Smooth muscle cell of the brain vasculature (primary cell): ENCODE measurements at places on chromosomes 1 and 21.

DNA sequence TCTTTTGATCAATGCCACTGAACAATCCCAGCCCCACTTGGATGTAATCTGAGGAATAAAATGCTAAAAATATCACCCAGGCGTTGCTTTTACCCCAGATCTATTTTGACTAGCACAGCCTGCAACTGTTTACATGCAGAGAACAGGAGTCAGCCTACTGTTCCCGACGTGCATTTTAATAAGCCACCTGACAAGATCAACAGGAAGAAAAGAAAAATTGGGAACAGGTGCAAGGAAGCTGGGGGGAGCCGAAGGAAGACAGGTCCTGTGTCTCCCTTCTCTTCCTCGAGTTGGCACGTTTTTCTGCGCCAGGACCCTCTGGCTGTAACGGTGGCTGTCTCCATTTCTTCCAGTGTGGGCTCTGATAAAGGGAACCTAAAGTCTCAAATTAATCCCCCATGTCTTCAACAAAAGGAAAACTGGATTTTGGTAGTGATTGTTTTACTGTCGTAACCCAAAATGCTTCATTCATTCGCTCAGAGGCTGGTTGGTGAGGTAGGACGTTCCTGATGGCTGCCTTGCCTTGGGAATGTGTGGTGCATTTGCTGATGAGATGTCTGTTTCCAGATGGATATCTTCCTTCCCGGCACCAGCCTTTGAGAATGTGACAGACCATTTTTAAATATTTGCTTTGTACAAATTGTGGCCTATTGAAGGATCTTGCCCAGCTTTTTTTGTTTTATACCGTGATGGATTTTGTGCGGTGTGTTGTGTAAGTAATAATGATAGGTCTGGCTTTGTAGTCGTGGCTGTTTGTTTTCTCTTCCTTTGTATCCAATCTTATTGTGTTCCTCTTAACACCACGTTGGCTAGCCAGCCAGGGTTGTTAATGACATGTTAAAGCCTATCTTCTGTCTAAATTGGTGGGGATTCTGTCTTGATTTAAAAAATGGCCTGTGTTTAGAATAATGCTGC is 117.5 kb downstream of the C1orf21 start:
- DNase-seq = no peak

- no peak for DNase-seq
Observed at GRCh38 chr1:52552236-52552504, 722 bp downstream of the TUT4 start.

- DNase-seq = no peak
Observed at GRCh38 chr1:240831922-240832321, 220.0 kb upstream of the GREM2 start.

DNA sequence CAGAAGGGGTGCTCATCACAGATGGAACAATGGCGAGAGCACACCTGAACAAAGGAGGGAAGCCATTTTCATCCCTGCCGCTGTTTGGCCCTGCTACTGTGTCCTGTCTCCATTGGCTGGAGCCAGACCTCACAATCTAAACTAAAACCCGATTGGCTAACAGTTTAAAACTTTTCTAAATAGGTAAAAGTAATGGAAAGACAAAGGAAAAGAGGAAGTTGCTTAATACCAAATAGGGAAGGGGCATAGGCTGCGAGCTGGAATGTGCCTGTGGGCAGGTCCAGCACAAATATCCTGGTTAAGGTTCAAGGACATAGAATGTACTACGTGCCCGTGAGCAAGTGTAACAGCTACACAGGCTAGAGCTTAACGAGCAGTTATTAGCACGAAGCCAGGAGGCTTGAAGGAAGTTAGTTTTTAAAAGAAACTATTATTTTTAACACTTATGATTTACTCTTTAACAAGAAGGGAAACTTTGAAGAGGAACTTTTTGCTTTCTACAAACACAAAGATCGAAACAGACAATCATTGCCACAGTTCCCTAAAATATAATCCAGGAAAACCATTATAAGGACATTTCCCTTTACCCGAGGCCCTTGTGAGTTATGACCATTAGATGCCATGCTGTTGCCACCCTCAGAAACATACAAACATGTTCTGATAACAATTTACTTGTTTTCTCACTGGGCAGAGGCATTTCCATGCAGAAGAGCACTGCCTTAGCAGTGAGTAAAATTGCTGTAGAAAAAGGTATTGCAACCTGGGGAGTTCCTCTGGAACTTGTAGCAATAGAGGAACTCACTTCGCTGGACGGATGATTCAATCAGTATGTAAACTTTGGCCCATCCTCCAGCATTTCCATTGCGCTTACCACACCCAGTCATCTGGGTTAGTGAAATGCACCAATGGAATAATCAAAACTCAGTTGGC is 4.8 kb upstream of the PTTG1IP start:
- DNase-seq = no peak

DNA sequence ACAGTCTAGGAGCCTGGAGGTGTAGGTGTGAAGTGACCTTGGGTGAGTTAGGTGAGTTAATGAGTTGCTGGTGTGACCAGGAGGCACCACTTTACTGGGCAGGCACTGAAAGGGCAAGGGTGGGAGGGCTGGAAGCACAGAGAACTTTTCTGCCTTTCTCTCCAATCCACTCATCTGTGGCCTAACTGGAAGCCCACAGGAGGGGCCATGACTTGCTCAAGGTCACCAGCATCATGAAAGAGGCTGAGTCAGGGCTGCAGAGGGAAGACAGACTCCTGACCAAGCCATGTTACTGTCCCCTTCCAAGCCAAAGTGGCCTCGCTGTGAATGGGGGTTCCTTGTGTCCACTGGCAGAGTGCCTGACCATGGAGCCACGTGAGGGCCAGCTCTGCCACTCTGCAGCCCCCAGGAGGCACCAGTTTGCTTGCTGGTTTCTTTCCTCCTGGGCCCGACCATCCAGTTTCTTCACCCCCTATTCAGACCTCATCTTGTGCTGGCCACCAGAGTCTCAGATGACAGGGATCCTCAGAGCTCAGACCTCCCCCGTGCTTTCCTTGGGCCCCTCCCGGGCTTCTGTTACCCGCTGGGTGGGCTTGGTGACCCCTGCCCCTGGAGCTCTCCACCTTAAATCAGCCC is 4.3 kb upstream of the BSND start:
- DNase-seq = no peak

GRCh38 chr1:208213786-208214185 is 30.4 kb downstream of the PLXNA2 start:
- no peak for DNase-seq

GRCh38 chr1:30411206-30411605 is 312.2 kb downstream of the MATN1 start:
- no peak for DNase-seq

- DNase-seq = no peak
Observed at GRCh38 chr21:45860493-45861155, 120.9 kb upstream of the COL6A1 start.

DNA sequence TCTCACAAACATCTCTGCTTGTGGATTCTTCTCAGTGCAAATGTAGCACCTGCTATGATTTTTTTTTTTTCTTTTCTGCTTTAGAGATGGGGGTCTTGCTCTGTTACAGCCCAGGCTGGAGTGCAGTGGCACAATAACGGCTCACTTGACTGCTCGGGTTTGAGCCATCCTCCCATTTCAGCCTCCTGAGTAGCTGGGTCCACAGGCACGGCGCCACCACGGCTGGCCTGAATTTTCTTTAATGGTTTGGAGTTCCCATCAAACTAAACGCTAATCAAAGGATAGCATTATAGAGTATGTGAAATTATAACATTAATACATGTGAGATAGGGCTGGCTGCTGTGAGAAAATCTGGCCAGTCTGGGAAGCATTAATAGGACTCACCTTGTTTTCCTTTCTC is 7.2 kb upstream of the PTGER3 start:
- DNase-seq = no peak

- no peak for DNase-seq
Observed at GRCh38 chr1:183454377-183454776, 17.9 kb upstream of the SMG7 start.

DNA sequence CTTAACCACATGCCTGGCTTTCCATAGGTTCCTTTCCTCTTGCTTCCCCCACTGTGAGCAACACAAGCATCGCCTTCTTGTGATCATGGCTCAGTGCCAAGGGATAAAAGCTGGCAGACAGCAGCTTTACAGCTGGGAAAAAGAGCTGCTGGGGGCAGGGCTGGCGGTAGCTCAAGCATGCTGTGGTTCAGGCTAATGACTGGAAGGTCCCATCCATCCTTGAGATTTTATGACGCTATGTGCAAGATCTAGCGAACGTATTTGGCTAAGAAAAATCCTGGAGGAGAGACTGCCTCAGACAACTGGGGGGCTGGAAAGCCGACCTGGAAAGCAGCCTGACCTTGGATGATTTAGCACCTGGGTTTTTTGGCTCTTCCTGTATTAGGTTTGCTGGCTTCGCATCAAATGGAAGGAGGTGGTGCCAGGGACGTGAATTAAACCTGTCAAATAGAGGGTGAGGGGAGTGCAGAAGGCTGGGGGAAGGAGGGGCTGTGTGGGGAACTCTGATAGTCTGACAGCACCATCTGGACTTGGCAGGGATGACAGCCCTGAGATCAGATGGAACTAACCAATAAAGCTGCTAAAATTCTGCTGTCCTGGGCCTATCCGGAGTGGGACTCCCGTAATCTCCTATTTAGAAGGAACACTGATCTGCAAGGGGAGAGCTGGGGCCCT is 34.8 kb downstream of the ZMYND12 start:
- no peak for DNase-seq

- no peak for DNase-seq
Observed at GRCh38 chr1:175599212-175599705, 144.1 kb downstream of the TNR start.

DNA sequence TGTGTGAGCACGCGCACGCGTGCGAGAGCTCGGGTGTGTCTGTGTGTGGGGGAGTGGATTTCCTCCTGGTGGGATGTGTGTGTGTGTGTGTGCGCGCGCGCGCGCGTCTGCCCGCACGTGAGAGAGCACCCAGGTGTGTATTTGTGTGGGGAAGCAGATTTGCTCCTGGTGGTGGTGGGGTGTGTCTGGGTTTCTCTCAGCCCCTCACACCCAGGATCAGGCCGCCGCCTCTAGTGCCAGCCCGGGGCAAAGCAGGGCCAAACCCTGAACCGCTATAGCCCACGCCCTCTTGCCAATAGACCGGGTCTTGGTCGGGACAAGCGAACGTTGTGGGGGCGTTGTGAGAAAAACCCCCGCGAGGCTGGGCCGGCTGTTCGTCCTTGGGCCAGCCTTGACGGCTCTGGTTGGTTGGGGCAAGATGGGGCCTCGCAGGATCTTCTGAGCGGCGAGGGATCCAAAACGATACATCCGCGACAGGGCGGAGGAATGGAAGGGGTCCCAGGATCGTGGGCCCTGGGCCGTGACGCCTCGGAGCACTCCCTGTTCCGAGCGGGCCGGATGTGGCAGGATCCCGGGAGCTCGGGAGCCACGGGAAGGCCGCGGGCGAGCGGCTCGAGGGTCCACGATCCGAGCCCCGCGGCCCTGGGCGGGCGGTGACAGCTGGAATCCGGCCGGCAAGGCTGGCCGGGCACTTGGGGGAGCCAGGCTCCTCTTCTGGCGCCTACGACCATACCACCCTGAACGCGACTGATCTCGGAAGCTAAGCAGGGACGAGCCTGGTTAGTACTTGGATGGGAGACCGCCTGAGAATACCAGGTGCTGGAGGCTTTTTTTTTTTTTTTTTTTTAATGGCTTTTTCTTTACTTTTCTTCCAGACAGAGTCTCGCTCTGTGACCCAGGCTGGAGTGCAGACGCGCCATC is 68.2 kb downstream of the RNF187 start:
- no peak for DNase-seq

GRCh38 chr1:205949753-205950152 is 6.5 kb upstream of the SLC26A9 start:
- DNase-seq = no peak

DNA sequence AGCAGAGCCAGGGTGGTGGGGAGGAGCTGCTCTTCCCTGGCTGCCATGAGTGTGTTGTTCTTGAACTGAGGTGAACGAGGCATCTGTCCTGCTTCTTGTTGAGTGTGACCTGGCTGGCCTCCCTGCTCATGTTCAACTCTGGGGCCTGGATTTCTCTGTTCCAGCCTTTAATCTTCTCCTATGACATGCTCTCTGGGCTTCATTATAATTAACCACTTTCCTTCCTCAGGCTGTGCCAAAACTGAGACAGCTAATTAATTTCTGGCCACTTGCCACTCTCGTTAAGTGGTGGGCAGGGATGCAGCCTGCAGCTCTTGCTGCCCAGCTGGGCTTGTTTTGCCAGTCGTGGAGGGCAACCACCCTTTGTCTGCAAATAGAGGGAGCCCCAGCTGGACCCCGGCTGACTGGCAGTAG is 23.3 kb downstream of the OPRD1 start:
- no peak for DNase-seq

DNA sequence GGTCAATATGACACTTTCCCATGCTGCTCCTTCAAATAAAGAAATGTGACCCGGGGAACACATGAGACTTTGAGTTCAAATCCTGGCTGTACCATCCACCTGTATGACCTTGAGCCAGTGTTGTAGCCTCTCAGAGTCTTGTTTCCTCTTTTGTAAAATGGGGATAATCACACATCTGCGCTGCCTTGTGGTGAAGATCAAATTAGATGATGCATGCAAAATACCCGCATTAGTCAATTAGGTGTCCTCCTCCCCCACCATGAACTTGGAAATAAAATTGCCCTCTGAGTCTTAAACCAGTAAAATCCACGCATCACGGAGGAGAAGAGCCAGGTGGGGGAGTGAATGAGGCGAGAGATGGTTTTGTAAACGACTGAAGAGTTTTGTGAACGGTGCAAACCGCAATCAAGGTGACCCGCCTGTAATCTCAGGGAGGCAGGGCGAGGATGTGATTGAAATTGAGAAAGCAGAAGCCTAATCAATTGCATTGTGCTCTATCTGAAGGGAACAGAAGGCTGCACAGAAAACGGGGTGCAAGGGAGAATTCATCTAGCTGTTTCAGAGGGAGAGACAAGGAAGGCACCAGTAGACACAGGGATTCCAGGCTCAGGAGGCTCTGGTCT is 5.8 kb upstream of the AHDC1 start:
- no peak for DNase-seq

GRCh38 chr21:26563856-26564503 is 9.1 kb downstream of the CYYR1 start:
- no peak for DNase-seq

DNA sequence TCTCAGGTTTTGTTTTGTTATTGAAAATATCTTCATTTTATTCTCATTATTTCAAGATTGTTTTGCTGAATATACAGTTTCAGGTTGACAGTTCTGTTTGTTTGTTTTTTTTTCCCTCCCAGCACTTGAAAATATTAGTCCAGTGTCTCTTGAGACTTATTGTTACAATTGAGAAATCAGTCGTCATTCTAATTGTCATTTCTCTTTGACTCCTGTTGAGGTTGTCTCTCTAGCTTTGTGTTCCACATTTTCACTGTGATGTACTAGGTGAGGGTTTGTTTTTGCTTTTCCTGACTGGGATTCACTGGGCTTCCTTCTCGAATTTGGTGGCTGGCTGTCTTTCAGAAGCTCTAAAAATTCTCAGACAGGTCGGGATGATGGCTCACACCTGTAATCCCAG is 443.2 kb upstream of the VAMP3 start:
- DNase-seq = no peak

DNA sequence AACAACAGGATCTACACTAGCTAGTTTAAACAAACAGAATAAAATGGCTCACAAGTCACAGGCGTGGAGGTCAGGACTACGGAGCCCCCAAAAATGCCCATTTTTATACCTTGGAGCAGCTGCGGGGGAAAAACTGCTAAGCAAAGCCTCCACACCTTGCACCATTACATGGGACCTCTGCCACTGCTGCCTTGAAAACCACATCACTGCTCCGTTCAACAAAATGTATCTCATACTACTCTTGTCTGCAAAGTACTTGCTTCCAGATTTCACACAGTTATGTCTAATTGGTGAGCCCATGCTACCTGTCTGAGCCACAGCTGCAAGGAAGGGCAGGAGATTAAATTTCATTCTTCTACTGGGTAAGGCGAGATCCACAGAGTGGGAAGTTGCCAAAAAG is 24.4 kb downstream of the MRPL39 start:
- no peak for DNase-seq

- peak; percentile 93 for DNase-seq
Observed at GRCh38 chr1:21318714-21319159, 28.5 kb upstream of the ECE1 start.
